NCI-H187 (cell line): ENCODE measurements at places on chromosomes 2 and 18.

- no peak for DNase-seq
Measured at GRCh38 chr2:19358242-19359020, at the start of gene OSR1. OSR1 (minus strand) TSS chr2:19358623; CDS start chr2:19353805, 4,818 bp downstream.

- DNase-seq = no peak
Measured at GRCh38 chr2:43692428-43692994, 16.3 kb upstream of the C1GALT1C1L start.

DNA sequence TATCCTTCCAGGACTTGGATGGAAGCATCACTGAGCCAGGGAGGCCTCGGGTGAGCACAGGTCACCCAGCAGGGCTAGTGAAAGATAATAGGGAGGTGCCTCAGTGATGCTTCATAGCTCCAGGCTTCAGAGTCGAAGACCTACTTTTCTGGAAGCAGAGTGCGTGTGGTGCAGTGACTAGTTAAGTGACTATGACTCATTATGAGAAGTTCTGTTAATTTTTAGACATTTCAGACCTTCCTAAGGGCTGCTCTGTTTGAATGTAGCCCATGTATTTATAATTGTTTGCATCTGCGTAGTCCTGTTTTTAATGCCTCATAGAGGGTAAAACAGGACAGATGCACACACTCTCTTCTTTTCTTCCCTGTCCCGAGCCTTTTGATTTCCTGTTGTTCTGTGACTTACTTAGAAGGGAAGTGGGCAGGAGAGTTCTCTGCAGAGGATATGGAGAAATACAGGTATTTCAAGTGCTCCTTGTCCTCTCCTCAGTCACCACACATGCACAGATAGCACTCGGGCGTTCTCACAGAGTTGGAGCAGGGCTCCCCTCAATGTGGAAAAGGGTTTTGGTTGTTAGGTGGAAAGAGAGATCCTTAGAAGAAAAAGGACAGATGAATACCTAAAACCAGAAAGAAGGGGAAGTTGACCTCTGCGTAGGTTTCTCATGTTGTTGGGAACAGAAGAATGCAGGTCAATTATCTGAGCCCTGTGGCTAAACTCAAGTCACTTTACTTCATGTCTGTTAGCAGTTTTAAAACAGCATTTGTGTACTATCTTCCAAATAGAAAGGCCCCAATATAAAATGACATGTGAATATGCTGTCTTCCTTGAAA, 34.7 kb downstream of the RALB start:
- no peak for DNase-seq

GRCh38 chr2:170922634-170923494, 6.2 kb upstream of the GORASP2 start:
- DNase-seq = no peak

GRCh38 chr2:69059731-69060290, 46.8 kb downstream of the ANTXR1 start:
- DNase-seq = no peak

- DNase-seq = no peak
Measured at GRCh38 chr2:69539549-69539908, 102.3 kb upstream of the NFU1 start.

GRCh38 chr2:95042472-95043271, 17.2 kb downstream of the MAL start:
- no peak for DNase-seq

GRCh38 chr2:176056406-176056805, 27.4 kb downstream of the EVX2 start:
- peak; percentile 13 for DNase-seq

DNA sequence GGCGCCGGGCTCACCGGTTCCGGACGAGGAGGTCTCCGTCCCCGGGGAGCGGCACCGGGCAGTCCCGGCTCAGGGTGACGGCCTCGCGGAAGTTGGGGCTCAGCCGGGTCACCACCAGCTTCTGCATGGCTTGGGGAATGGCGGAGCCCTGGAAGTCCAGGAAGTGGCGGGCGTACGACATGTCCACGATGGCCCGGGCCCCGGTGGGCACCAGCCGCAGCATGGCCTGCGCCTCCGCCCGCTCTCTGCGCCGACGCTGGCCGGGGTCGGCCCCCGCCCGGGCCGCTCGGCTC, 157 bp downstream of the PTGR3 start:
- no peak for DNase-seq

GRCh38 chr2:96501886-96502810, 3.0 kb downstream of the NEURL3 start:
- DNase-seq = no peak

DNA sequence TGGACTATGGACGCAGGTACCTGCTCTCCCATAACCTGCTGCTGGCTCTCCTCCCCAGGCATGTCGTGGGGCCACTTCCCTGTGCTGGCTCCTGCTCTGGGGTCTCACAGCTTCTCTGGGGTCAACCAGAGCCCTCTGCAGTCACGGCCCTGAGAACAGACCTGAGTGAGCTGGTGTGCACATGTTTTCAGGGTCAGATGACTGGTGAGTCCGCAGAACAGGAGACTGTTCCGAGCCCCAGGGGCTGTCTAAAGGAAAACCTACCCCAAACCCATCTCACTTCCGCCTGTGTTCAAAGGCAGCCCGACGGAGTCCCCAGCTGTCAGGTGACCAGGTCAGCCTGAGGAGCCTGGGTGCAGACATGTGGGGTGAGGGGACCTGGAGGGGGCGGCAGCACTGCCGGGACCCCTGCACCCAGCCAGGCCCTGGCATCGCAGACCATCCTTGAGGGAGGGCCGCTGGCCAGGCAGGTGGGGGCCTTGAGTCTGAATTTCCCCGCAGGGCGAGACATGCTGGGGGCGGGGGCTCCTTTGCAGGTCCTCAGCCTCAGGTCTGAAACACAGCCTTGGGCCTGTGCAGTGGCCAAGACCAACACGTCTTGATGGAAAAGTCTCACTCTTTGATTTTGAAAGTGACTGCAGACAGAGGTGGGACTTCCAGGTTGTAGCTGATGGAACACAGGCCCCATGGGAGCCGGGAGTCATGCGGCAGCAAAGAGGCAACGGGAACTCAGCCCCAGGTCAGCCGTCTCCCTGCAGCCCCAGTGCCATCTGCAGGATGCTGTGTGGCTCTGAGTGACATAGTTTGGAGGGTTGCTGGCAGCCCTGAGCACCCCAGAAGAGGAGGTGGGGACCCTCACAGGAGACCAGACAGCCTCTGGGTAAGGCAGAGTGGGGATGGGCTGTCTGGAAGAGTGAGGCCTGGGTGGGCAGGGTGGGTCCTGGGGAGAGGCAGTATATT, 65.3 kb downstream of the TWIST2 start:
- DNase-seq = no peak

DNA sequence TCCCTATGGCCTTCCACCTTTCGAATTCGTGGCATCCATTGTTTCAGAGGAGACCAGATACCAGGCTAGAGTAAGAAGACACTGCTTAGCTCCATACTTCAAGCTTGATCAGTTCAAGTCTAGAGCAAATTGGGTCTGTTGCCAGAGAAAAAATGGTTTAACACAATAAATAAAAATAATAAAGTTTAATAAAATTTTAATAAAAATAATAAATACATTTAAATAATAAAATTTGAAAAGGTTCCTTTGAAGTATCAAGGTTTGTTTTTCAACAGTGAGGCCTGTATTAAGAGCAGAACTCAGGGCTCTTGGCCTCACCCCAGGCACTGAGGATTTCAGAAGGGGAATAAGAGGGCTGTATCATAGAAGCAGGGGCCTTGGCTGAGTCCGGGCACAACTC, 105.6 kb upstream of the REV1 start:
- DNase-seq = no peak

GRCh38 chr18:23605941-23606340, 19.6 kb upstream of the NPC1 start:
- DNase-seq = no peak

GRCh38 chr2:96687266-96687665, 44.7 kb downstream of the FER1L5 start:
- no peak for DNase-seq

DNA sequence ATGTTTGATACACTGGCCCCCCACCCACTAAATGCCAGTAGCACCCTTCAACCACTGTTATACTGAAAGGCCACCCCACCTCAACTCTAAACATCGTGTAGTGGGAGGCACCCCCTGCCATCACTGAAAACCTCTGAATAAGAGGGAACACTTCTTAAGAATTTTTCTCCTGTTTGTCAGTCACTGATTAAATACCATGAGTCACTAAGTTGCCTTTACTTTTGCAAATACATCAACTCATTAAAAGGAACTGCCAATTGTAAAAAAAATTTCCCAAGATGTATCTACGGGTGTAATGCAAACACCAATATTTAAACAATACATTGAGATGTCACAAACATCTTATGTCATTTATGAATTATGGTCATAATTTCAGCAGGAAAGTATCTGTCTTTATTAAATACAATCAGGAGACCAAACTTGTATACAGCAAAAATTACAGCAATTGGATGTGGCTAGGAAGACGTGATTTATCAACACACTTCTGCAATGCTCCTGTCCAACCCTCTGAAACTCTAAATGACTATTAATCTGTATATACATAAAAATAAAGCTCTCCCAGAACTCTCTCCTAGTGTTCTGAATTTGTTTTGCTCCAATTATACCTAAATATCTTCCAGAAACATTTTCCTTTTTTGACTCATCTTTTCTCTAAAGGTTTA, 144.1 kb upstream of the STK17B start:
- DNase-seq = no peak

- DNase-seq = no peak
Measured at GRCh38 chr18:26335571-26336487, 109.6 kb downstream of the TAF4B start.

DNA sequence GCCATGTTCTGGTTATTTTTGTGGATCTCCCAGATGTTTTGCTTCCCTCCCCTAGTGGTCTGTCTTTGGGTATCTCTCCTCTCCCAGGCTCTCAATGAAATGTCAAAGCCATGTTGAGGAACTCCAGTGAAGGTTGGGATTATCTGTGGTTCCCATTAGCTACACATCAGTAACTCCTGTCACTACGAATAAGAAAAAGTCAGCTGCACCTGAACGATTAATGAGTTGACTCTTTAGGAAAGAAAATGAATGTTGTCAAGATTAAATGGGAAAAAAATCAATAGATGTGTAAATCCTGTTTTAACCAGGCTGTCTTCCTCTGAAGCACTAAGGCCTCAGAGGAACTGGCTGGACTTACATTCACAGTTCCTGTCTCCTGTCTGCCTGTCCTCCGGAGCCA, 94.0 kb upstream of the DAPL1 start:
- no peak for DNase-seq

- DNase-seq = no peak
Measured at GRCh38 chr2:174967691-174968260, 37.4 kb downstream of the CHN1 start.

DNA sequence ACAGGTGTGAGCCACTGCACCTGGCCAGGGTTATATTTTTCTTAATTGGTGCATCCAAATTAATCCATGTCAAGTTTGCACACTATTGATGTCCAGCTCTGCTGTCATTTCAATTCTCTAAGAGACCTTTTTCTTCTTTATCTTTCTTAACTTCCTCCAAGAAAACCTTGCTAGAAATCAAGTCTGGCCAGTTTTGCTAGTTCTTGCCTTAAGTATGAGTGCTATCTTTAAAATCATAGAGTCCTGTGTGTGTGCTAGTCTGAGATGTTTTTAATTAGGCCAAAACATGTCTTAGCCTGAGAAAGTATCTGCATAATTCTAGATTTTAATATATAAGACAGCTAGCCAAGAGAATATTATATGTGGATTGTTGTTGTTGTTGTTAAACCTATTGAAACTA, 56.2 kb upstream of the SLC39A10 start:
- DNase-seq = no peak

DNA sequence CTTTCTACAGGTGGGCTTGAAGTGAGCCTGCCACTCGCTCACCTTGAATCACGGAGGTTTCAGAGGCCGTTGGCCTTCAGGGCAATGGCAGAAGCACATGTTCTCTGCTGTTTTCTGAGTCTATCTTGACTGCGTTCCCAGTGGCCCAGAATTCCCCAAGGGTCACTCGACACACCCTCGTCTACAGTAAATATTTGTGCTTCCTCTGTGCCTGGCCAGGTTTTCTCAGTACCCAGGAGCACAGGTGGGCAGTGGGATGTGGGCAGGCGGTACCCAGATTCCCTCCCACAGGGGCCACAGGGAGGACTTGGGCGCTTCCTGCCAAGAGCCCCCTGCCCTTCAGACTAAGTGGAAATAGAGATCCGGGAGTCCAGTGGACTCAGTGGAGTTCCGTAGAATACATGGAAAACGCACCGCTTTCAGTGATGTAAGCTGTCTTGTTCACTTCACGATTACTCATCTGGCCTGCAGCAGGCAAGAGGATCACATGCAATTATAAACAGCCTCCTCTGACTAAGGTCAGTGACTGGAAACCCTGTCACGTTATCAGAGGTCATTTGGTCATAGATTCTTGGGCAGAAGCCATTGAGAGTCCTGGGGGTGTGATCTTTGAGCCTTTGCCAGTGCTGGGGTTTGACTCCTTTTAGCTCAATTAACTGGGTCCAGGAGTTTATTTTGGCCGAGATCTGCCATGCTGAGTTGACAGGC, 179.8 kb downstream of the NEDD4L start:
- DNase-seq = peak; percentile 17

DNA sequence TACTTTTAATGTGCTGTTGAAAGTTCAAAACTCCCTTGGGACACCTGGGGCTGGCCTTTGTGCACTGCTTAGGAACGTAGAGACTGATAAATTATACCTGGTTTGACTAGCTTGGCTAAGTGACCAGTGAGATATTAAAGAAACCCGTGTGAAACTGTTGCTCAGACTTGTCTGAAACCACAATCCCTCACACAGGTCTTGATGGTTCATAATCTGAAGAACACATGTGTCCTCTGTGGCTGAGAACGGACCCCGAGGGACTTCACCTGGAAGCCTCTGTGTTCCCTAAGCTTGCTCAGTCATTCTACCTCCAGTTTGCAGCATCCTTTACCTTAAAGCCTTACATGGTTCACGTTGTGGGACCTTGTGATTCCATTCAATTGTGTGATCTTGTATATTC, 218.8 kb downstream of the CBLN2 start:
- no peak for DNase-seq

DNA sequence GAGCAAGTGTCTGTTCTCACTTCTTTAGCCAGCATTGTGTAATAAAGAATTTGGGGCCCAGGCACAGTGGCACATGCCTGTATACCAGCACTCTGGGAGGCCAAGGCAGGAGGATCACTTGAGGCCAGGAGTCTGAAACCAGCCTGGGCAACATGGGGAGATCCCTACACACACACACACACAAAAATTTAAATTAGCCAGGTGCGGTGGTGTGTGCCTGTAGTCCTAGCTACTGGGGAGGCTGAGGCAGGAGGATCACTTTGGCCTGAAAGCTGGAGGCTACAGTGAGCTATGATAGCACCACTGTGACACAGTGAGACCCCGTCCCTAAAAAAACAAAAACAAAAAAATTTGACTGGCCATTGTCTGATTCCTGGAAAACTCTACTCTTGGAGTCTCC, 8.3 kb downstream of the REV1 start:
- DNase-seq = no peak

GRCh38 chr2:141957321-141957720, 173.5 kb downstream of the LRP1B start:
- no peak for DNase-seq

GRCh38 chr2:213080969-213081617, 70.3 kb downstream of the IKZF2 start:
- DNase-seq = no peak

GRCh38 chr18:8019600-8019999, 452.5 kb downstream of the PTPRM start:
- DNase-seq = no peak
